HFFc6 (cell line): ENCODE measurements at places on chromosomes 5 and 9. TPM values are rescaled to one million over a fixed set of nuclear protein-coding genes. Genes with fewer than 3 reads are reported as not detected.

- DNase-seq: no peak
- H3K36me3 ChIP-seq: no peaks in the 10 kb centered on the region
- H3K4me3 ChIP-seq: no peak overlapping the region
- H3K27me3 ChIP-seq: peaks cover 21% of the 10 kb centered on the region
- H3K27ac ChIP-seq: no peak overlapping the region
Observed at GRCh38 chr9:126058591-126058990, 268.0 kb upstream of the MVB12B start.

The GFPT2 gene
- 0.99 to 4.8 TPM (median 2.8 TPM) in 3 replicates for total RNA-seq

GRCh38 chr9:124164811-124165210, 92.9 kb upstream of the NEK6 start:
- DNase-seq: no peak
- peaks cover 5% of the 10 kb centered on the region; the same call in 1 of the 2 replicates for H3K36me3 ChIP-seq
- no peak overlapping the region for H3K27ac ChIP-seq
- H3K4me3 ChIP-seq: no peak overlapping the region
- H3K4me1 ChIP-seq: no peaks in the 10 kb centered on the region

The SLC36A2 gene
- total RNA-seq: not detected in 3 replicates

The ST8SIA4 gene
- total RNA-seq: not detected in 3 replicates

- H3K4me1 ChIP-seq: no peaks in the 10 kb centered on the region
- no peak for DNase-seq
- H3K4me3 ChIP-seq: no peak overlapping the region
- H3K27ac ChIP-seq: no peak overlapping the region
Observed at GRCh38 chr5:25255128-25255527, 610.4 kb upstream of the CDH10 start.

The SEMA6A gene
- total RNA-seq: 0.39 to 0.51 TPM (median 0.50 TPM) in 3 replicates

- 0 out of 2 replicates have a peak, but pooled peaks cover 5% of the 10 kb centered on the region for H3K36me3 ChIP-seq
- H3K27me3 ChIP-seq: no peaks in the 10 kb centered on the region; the same call in 1 of the 2 replicates
- DNase-seq: peak; percentile 16
- H3K27ac ChIP-seq: peak overlapping the region; percentile 98
- H3K4me3 ChIP-seq: peak overlapping the region; percentile 85
Observed at GRCh38 chr5:43192558-43193180, 644 bp downstream of the NIM1K start.

DNA sequence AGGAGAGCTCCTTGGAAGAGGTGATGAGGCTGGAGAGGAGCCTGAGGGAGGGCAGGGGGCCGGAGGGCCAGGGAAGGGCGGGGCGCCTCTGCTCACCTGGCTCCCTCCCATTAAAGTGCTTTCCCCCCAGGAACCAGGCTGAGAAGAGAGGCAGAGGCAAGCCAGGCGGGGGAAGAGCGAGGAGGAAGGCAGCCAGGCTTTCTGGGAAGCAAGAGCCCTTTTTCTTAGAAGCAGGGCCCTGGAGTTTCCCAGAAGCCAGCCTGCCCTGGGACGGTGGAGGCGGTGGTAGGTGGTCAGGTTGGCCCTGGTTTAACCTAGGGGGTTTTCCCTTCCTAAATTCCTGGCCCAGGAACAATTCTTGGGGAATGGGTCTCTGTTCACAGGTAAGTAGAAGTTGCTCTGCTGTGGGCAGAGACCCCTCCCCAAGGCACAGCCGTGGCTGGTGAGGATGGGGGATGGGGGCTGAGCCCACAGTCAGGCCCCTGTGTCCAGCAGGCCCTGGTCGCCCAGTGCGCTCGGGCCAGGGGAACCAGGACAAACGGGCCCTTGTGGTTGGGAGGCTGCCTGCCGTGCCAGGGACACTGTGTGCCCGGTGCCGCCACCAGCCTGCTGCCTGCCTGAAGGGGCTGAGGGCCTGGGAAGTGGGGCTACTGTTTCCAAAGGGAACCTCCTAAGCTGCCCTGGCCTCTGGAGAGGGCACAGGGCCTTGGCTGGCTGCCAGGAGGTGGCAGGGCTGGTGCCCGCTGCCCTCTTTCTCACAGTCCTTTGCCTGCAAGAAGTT, 16.6 kb upstream of the RALGDS start:
- no peak for DNase-seq
- H3K4me1 ChIP-seq: peaks cover 30% of the 10 kb centered on the region
- no peak overlapping the region for H3K4me3 ChIP-seq
- H3K27ac ChIP-seq: no peak overlapping the region
- no peaks in the 10 kb centered on the region for H3K27me3 ChIP-seq
- no peaks in the 10 kb centered on the region for H3K36me3 ChIP-seq

DNA sequence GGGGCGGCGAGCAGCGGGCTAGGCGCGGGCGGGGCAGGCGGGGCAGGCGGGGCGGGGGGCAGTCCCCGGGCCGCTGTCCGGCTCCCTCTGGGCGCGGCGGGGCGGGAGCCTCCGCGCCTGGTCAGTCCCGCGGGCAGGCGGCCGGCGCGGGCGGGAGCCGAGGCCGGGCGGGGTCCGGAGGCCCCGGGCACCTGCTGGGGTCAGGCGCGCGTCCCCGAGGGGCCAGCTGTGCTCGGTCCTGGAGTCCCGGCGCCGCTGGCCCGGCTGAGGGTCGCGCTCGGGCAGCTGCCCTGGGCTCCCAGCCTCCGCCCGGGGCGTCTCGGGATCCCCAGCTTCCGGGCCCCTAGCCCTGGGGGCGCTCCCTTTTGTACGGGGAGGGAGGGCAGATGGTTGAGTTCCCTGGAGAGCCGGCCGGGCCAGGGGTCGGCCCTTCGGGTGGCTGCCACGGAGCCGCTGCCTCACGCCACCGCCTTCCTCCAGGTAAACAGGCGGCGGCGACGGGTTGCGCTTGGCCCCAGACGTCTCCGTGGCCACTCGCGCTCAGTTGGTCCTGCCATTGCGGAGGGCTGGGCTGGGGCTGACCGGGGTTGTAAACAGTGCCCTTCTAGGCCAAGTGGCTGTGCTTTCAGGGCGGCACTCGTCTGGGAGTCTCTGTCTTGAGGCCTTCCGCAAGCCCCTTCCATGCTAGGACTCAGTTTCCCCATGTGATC, 473 bp downstream of the ZBTB34 start:
- DNase-seq: no peak
- H3K4me1 ChIP-seq: peaks cover 23% of the 10 kb centered on the region
- H3K4me3 ChIP-seq: peak overlapping the region; percentile 85

The CDH9 gene
- not detected in 3 replicates for total RNA-seq

The GABBR2 gene
- 2.5 and 7.1 TPM in 2 replicates for total RNA-seq

The TMEM245 gene
- 61.4 to 67.5 TPM (median 61.8 TPM) in 3 replicates for total RNA-seq

GRCh38 chr5:73450672-73451223, 2.2 kb upstream of the FOXD1 start:
- no peaks in the 10 kb centered on the region; the same call in none of the 2 replicates for H3K27me3 ChIP-seq
- peak overlapping the region; percentile 88 for H3K4me3 ChIP-seq
- H3K27ac ChIP-seq: peak overlapping the region; percentile 29

DNA sequence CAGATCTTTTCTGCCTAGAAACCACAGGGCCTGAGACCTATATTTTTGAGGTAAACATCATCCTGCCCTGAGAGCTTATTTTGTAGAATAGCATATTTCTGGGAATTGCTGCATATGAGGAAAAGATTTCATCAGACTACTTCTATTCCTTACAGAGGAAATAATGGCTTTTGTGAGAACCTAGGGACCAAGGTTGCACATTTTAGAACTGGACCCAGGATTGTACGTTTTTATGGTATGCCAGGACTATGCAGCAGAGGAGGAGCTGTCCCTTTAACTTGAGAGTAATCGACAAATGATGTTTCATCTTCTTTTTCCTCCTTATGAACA, 2.2 kb upstream of the ALDH1A1 start:
- no peak overlapping the region for H3K4me3 ChIP-seq
- peaks cover under 1% of the 10 kb centered on the region; the same call in 1 of the 2 replicates for H3K36me3 ChIP-seq

The FOCAD gene
- 34.8 to 37.5 TPM (median 37.1 TPM) in 3 replicates for total RNA-seq

DNA sequence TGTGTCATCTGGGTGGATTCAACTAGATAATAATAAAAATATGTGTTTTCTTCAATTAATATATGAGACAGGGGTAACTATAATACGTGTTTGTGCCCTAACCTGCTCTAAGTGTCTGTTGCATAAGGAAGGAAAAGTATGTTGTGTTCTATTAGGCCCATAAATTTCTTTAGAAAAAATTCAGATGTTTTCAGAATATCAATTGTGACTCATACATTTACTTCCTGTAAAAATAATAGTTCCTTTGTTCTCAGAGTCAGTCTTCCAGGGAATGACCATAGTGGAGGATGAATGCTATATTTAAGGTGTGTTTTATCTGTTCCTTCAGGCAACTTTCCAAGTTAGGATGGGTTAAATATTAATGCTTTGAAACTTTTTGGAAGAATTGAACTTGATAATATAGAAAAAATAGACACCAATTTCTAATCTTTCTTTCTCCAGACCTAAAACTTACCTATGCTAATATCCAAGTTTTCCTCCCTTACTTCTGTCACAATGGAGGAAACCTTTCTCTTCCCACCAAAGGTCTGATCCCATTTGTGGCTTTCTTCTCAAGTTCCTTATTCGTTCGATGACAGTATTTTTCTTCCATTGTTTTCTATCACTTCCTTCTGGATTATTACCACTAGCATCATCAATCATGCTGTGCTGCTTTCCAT, 49.9 kb downstream of the ISL1 start:
- no peak for DNase-seq
- no peaks in the 10 kb centered on the region for H3K36me3 ChIP-seq
- H3K27ac ChIP-seq: no peak overlapping the region
- H3K4me1 ChIP-seq: no peaks in the 10 kb centered on the region; the same call in 1 of the 2 replicates
- H3K4me3 ChIP-seq: no peak overlapping the region

DNA sequence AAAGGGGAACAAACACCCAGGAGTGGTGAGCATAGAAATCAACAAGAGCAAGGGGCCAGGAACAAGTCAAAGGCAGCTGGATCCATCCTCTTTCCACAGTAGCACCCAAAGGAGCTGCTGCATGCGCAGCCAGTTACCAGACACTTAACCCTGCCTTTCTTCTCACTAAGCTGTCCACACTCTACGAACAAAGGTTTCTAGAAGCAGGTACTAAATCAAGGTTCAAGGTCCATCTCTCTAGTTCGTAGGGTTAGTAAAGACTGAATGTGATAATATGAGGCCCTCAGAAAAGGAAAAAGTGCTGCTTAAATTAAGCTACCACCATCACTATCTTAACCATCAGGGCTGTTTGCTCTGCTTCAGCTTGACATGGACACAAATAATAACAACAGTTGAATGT, 121.2 kb upstream of the NIPBL start:
- H3K27ac ChIP-seq: no peak overlapping the region
- peaks cover 8% of the 10 kb centered on the region; the same call in 1 of the 2 replicates for H3K27me3 ChIP-seq
- no peaks in the 10 kb centered on the region for H3K4me1 ChIP-seq

The POLR1E gene
- 30.0 to 38.7 TPM (median 33.5 TPM) in 3 replicates for total RNA-seq

The LECT2 gene
- total RNA-seq: not detected in 3 replicates

DNA sequence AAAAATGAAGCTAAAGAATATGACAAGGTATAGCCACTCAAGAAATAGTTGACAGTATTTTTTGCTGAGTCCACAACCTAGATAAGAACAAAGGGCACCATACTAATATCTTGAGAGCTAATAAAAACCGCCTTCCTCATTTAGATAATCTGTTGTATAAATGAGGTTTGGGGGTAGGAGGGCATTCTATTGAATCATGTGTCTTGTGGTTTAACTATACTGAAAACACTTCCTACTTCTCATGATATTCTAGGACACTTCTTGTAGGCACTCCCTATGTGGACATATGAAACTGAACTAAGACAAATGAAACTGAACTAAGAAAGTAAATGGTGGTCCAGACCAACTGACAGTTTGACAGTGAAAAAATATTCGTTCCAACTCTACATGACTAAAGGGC, 1268.5 kb upstream of the C9orf72 start:
- H3K27me3 ChIP-seq: no peaks in the 10 kb centered on the region
- no peak for DNase-seq
- no peak overlapping the region for H3K4me3 ChIP-seq
- no peak overlapping the region for H3K27ac ChIP-seq

The FAM221B gene
- not detected in 3 replicates for total RNA-seq

- H3K4me1 ChIP-seq: peaks cover 8% of the 10 kb centered on the region
- no peak overlapping the region for H3K4me3 ChIP-seq
- peaks cover 2% of the 10 kb centered on the region; the same call in 1 of the 2 replicates for H3K27me3 ChIP-seq
- no peaks in the 10 kb centered on the region for H3K36me3 ChIP-seq
- no peak overlapping the region for H3K27ac ChIP-seq
- DNase-seq: no peak
Observed at GRCh38 chr9:134390537-134390936, 64.3 kb downstream of the RXRA start.

- no peaks in the 10 kb centered on the region; the same call in 1 of the 2 replicates for H3K27me3 ChIP-seq
- no peaks in the 10 kb centered on the region for H3K4me1 ChIP-seq
- no peak overlapping the region for H3K4me3 ChIP-seq
- peaks cover 3% of the 10 kb centered on the region; the same call in 1 of the 2 replicates for H3K36me3 ChIP-seq
- no peak for DNase-seq
Observed at GRCh38 chr5:3542158-3542557, 53.5 kb upstream of the IRX1 start.

The HTR1A gene
- not detected in 3 replicates for total RNA-seq

- H3K27me3 ChIP-seq: peaks cover 27% of the 10 kb centered on the region
- H3K4me3 ChIP-seq: peak within 1 kb of the TSS; percentile 74
- 0 out of 2 replicates have a peak, but pooled peaks cover 3% of the 10 kb centered on the region for H3K36me3 ChIP-seq
- DNase-seq: no peak
- peaks cover 34% of the 10 kb centered on the region for H3K4me1 ChIP-seq
Observed at GRCh38 chr5:124745928-124746915, at the start of gene ZNF608. Gene ZNF608 (minus strand): TSS chr5:124746639. CDS start chr5:124744989, 1,650 bp downstream.

The PDGFRB gene
- total RNA-seq: 158 to 208 TPM (median 208 TPM) in 3 replicates

DNA sequence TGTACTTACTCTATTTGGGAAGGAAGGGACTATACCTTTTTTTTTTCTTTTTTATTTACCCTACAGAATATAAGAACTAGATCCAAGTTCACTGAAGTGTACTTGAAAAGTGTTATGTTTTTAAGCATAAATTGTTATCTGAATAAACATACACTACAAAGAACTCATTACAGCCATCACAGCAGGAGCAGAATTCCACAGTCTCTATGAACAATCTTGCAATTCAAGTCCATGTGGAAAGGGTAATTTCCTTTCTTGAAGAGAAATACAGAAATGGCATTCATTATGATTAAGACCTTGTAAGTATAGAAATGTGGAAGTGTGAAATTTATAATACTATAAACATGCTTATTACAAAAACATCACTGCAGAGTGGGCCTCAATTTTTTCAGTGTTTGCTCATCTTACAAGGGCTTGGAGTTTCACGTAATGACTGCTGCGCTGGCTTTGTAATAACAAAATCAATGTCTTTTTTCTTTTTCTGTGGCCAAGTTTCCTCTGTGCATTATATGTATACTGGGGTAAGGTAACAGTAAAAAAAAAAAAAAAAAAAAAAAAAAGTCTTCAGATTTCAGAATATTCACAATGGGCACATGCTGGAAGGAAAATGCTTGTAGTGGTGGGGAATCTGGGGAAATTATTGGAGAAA, 77.0 kb upstream of the GNA14 start:
- no peaks in the 10 kb centered on the region; the same call in 1 of the 2 replicates for H3K27me3 ChIP-seq
- no peak overlapping the region for H3K4me3 ChIP-seq
- DNase-seq: no peak
- H3K36me3 ChIP-seq: peaks cover 36% of the 10 kb centered on the region

- H3K27ac ChIP-seq: no peak overlapping the region
- H3K27me3 ChIP-seq: no peaks in the 10 kb centered on the region; the same call in none of the 2 replicates
- DNase-seq: no peak
- no peak overlapping the region for H3K4me3 ChIP-seq
Observed at GRCh38 chr9:37507566-37508134, 21.9 kb downstream of the POLR1E start.

The ENHO gene
- total RNA-seq: 0.28 TPM in 1 of 3 replicates, not detected in the others

The ATP6V0E1 gene
- total RNA-seq: 452 to 564 TPM (median 494 TPM) in 3 replicates

- H3K4me1 ChIP-seq: peaks cover 29% of the 10 kb centered on the region
- peaks cover 22% of the 10 kb centered on the region for H3K36me3 ChIP-seq
- no peak overlapping the region for H3K4me3 ChIP-seq
- DNase-seq: no peak
Observed at GRCh38 chr9:105264380-105264779, 19.9 kb downstream of the SLC44A1 start.

The MYOZ3 gene
- 0.14 to 0.27 TPM in 2 of 3 replicates, not detected in the other for total RNA-seq

The ELOVL7 gene
- total RNA-seq: not detected in 2 replicates
